SK-MEL-5 (cell line): ENCODE measurements at places on chromosomes 1 and 21.

DNA sequence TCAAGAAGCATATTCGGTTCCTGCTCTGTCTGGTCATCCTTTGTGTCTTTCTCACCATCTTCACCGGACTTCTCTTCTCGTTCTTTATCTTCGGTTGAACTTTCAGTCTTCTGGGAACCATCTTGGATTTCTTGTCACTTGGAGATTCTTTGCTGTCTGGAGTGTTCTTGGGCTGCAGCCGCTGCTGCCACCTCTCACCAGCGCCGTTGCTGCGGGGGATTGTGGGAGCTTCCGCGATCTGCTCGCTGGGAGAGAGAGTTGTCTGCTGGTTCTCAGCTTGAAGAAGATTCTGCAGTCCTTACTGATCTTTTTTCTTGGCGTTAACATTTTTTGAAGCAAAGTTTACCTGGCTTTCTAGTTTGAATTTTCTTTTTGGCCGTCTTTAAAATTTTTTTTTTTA is 1165.2 kb upstream of the PRMT6 start:
- DNase-seq = no peak

- peak; percentile 58 for DNase-seq
These were observed 22.1 kb downstream of the SSX2IP start for GRCh38 chr1:84668185-84668584.

GRCh38 chr1:94863919-94864318 is 43.8 kb downstream of the SLC44A3 start:
- DNase-seq = peak; percentile 83

DNA sequence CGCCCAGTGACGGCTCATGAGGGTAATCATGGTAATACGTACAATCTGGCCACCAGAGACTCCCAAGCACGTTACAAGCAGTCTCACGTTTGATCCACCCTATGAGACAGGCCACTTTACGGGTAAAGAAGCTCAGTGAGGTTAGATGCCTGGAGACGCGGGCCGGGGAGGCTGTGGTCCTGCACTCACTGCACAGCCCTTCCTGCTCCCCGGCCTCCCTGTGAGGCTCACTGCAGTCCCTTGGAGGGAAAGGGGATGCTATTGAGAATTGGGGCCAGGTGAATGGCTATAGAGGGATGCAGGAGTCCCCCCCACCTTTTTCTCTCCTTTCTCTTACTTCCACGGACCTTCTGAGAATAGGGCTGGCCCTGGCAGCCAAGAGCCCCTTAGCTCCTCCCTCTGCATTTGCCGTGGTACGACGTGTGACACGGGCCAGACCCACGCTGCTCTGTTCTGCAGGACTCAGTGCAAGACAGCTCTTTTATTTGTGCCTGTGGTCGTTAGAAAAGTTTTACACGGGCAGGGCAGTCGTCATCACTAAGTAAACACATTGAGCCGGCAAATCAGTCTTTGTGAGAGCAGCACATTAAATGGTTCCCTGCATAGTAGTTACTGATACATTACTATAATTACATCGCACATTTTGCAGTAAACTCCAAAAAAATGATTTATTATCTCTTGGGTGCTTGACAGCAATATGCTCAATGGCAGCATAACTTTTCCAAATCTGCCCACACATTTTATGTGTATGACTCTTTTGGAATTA is 18.8 kb downstream of the KIF26B start:
- no peak for DNase-seq
